ENCODE measurements at places on chromosomes 7 and 10.
A peak's percentile ranks its signal among the peaks of the same experiment; 100 is the strongest.

- no peaks in the 10 kb centered on the region for H3K36me3 ChIP-seq
- H3K4me3 ChIP-seq, result no peak overlapping the region
- peaks cover 2% of the 10 kb centered on the region for H3K4me1 ChIP-seq
- DNase-seq, result peak; percentile 55
- H3K27ac ChIP-seq, result no peak overlapping the region
- no peaks in the 10 kb centered on the region for H3K27me3 ChIP-seq
Measured at GRCh38 chr10:132264306-132264950, 43.3 kb downstream of the STK32C start.

DNA sequence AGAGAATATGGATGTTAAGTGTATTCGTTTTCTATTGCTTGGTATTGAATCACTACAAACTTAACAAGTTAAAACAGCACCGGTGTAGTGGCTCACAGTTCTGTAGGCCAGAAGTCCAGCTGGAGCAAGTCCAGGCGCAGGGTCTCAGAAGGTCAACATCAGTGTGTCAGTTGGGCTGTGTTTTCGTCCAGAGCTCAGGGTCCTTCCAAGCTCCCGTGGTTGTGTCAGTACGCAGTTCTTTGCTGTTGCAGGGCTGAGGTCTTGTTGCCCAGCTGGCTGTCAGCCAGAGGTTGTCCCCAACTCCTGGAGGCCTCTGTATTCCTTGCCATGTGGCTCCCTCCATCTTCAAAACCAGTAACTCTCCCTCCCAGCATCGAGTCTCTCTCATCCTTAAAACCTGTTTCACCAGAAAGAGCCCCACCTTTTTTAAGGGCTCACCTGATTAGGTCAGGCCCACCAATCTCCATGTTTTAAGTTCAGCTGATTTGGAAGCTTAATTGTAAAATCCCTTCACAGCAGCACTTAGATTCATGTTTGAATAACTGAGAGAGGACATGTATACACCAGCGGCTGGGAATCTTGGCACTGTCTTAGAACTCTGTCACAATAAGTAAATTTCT, 26.8 kb downstream of the ACADSB start:
- no peak for DNase-seq
- no peaks in the 10 kb centered on the region for H3K36me3 ChIP-seq
- H3K27ac ChIP-seq, result no peak overlapping the region
- no peak overlapping the region for H3K4me3 ChIP-seq
- peaks cover 6% of the 10 kb centered on the region for H3K4me1 ChIP-seq

DNA sequence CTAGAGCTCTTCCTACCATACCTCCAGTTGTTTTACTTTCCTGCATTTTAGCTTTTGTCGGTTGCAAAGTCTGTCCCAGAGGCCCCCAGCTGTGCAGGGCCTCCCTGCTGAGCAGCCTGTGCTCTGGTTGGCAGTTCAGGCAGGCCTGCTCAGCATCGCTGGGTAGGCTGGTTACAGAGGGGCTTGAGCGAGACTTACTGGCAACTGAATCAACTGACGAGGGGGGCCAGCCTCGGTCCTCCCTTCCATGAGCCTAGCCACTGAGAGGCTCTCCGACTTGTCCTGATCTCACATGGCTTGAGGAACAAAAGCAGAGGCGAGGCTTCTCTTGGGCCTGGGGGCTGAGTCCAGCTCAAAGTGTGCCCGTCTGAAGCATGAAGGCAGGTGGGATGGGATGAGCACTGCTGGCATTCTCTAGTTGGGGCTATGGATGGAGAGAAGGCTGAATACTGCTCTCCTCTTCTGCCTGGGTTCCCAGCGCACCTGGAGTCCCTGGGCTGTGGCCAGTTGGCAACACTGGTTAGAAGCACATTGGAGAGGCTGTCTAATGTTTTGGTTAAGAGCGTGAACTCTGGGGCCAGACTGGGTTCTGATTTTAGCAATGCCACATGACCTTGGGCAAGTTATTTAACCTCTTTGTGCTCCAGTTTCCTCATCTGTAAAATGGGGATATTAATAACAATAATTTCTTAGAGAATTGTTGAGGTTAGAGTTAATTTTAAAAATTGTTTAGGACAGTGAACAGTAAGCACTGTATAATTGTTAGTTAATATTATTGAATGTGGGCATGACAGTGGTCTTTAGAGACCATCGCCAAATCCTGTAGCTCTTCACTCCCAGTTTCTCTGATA, 6.9 kb upstream of the SFRP5 start:
- DNase-seq, result no peak
- H3K36me3 ChIP-seq, result no peaks in the 10 kb centered on the region
- H3K27ac ChIP-seq, result no peak overlapping the region
- no peaks in the 10 kb centered on the region for H3K27me3 ChIP-seq
- no peak overlapping the region for H3K4me3 ChIP-seq
- H3K4me1 ChIP-seq, result peaks cover 8% of the 10 kb centered on the region

DNA sequence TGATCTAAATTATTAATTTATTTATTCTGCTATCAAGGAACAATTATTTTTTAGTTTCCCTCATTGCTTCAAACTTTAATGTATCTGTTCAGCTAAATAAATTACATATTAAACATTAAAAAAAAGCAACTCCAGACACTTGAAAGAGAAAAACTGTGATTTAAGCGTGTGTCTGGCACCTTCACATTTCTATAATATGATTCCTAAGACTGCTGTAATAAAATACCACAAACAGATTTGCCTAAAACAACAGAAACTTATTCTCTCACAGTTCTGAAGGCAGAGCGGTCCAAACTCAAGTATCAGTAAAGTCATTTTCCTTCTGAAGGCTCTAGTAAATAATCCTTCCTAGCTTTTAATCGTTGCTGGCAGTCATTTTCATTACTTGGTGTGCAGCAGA, 580.4 kb upstream of the KCND2 start:
- H3K27ac ChIP-seq, result no peak overlapping the region
- no peaks in the 10 kb centered on the region for H3K27me3 ChIP-seq
- no peak overlapping the region for H3K4me3 ChIP-seq
- H3K4me1 ChIP-seq, result no peaks in the 10 kb centered on the region

DNA sequence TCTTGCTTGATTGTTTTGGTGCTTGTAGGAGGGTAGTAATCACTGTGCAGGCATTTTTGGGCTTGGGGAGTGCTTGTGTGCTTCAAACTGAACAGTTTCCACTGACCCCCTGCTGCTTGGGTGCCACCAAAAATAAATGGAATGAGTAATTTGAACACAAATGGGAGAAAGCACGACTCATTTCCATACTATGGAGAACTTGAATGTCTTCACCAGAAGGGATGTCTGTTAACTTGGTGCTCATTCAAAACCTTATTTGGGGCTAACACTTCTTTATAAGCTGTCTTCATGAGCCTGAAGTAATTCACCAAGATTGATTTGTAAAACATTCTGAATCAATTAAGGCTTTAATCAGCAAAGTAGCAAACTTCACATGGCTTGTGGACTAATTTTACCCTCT, 560.3 kb downstream of the SDK1 start:
- H3K27ac ChIP-seq, result peak overlapping the region; percentile 59
- H3K27me3 ChIP-seq, result no peaks in the 10 kb centered on the region
- no peak for DNase-seq
- no peak overlapping the region for H3K4me3 ChIP-seq

DNA sequence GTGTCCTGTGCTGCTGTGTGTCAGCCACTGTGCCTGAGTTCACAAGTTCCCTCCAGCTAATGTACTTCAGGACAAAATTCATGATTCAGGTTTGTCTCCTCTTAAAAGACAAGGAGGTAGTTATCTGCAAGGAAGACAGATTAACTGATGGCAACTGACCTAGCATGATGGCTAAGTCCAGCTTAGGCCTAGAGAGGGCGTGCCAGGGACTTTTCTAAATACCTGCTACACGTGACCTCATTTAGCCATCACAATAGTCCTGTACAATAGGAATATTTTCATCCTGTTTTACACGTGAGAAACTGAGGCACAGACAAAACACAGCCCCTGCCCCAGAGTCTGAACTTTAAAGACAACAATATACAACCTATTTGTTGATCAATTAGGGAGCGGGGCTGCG, 275.7 kb downstream of the XPNPEP1 start:
- no peaks in the 10 kb centered on the region for H3K27me3 ChIP-seq
- no peaks in the 10 kb centered on the region for H3K4me1 ChIP-seq
- H3K36me3 ChIP-seq, result no peaks in the 10 kb centered on the region
- no peak for DNase-seq
- no peak overlapping the region for H3K4me3 ChIP-seq

GRCh38 chr10:63206576-63206975, 73.4 kb downstream of the NRBF2 start:
- no peak for DNase-seq
- H3K27me3 ChIP-seq, result no peaks in the 10 kb centered on the region
- no peak overlapping the region for H3K4me3 ChIP-seq
- no peak overlapping the region for H3K27ac ChIP-seq
- H3K36me3 ChIP-seq, result peaks cover 6% of the 10 kb centered on the region

- no peaks in the 10 kb centered on the region for H3K4me1 ChIP-seq
- H3K27ac ChIP-seq, result no peak overlapping the region
- DNase-seq, result no peak
- H3K27me3 ChIP-seq, result no peaks in the 10 kb centered on the region
- no peaks in the 10 kb centered on the region for H3K36me3 ChIP-seq
Measured at GRCh38 chr7:13979671-13980435, 9.6 kb downstream of the ETV1 start.

DNA sequence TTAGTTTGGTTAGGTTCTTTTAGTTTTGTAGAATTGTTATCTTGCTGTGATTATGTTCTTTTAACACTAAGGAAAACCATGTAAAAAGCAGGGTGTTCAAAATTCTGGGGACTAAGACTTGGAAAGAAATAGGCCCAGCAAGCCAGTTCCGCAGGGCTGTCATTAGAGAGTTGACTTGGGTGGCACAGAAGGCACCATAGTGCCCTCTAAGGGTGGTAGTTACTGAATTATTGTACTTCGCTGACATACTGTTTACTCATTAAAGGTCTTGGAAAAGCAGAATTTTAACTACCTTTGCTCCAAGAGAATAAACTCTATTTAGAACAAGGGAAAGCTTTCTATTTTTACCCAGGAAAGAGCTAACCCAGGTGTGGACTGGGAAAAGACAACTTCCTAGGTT, 86.5 kb downstream of the OTUD1 start:
- H3K27me3 ChIP-seq, result no peaks in the 10 kb centered on the region
- H3K27ac ChIP-seq, result no peak overlapping the region
- no peak overlapping the region for H3K4me3 ChIP-seq
- H3K4me1 ChIP-seq, result no peaks in the 10 kb centered on the region
- no peak for DNase-seq

DNA sequence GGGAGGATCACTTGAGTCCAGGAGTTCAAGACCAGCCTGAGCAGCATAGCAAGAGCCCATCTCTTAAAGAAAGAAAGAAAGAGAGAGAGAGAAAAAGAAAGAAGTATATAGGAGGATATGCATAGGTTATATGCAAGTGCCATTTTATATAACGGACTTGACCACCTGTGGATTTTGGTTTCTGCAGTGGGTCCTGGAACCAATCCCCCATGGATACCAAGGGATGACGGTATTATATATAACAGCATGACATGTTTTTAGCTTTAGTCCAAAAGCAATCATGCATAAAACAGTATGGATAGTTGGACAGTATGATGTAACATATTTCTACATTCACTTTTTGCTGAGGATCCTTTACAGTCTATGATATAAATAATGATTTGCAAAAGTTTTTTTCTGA, 45.3 kb downstream of the DLD start:
- H3K4me3 ChIP-seq, result no peak overlapping the region
- DNase-seq, result no peak

DNA sequence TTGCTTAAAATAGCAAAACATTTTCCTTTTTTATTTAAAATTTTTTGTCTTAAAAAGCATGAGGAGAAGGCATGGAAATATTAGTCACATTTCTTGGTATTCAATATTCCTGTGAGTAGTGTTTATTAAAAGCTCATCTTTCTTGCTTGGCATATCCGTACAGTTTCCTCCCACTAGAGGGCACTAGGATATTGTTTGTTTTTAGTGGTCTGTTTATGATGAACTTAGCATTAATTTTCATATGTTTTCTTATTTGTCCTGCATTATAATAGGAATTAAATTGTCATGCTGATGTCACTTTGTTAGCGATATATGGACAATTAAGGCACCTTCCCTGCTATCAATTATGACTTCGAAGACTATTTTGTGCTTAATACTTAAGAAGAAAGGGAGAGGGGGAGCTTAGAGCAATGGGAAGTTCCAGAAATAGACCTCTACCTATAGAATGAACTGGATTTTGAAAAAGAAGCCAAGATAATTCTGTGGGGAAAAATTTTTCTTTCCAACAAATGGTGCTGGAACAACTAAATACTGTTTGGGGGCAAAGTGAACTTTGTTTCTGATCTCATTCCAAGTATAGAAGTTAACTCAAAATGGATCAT, 91.0 kb upstream of the STRIP2 start:
- H3K4me3 ChIP-seq, result no peak overlapping the region
- no peaks in the 10 kb centered on the region for H3K36me3 ChIP-seq
- H3K27me3 ChIP-seq, result no peaks in the 10 kb centered on the region

- peaks cover 12% of the 10 kb centered on the region for H3K4me1 ChIP-seq
- no peaks in the 10 kb centered on the region for H3K27me3 ChIP-seq
- DNase-seq, result no peak
Measured at GRCh38 chr7:158811894-158812293, 17.4 kb downstream of the ESYT2 start.

- no peaks in the 10 kb centered on the region for H3K36me3 ChIP-seq
Measured at GRCh38 chr7:80499350-80499953, 12.4 kb downstream of the GNAT3 start.

Data from kidney (tissue), 22 donors.